Sigmoid colon (tissue), 7 donors: ENCODE measurements at places on chromosomes 16 and 17. TPM values are rescaled to one million over a fixed set of nuclear protein-coding genes. Genes with fewer than 3 reads are reported as not detected.

The KIF19 gene
- 0.60 TPM for polyA plus RNA-seq

- DNase-seq, result no peak
These were observed 22.6 kb upstream of the KIFC3 start for GRCh38 chr16:57824888-57825287.

DNA sequence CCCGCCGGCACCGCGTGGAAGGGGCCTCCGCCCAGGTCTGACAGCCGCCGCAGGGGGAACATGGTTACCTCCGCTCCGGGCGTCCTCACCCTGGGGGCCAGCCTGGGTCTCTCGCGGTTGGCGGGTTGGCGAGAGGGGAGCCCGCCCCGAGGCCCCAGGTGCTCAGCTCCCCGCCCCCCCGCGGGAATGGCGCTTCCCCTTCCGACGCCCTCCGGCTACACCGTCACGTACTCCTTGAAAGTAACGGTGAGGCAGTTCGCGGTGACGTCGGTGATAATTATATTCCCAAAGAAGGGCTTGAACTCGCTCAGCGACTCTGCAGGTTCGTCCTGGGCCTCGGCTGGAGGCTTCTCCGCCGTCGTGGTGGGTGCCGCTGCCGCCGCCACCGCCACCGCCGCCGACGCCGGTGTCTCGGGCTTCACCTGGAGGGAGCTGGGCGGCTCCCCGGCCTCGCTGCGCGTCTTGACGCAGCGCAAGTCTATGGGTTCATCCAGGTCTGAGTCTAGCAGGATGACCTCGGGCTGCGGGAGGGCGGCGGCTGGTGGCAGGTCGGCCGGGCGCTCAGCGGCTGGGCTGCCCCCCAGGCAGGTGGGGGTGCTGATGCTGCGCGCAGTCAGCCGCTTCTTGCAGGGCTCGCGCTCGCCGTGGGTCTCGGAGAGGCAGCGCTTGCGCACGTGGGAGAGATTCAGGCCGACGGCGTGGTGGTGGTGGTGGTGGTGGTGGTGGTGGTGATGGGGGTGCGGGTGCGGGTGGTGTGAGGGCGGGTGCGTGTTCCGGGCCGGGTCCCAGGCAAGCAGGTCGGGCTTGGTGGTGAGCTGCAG is 5.3 kb downstream of the CBX4 start:
- DNase-seq, result no peak

The PPY gene
- polyA plus RNA-seq, result not detected

The PYY gene
- polyA plus RNA-seq, result 185 TPM

The TEX14 gene
- 0.09 TPM for polyA plus RNA-seq

- no peak for DNase-seq
These were observed 166.8 kb downstream of the MAP2K6 start for GRCh38 chr17:69581061-69581961.

DNA sequence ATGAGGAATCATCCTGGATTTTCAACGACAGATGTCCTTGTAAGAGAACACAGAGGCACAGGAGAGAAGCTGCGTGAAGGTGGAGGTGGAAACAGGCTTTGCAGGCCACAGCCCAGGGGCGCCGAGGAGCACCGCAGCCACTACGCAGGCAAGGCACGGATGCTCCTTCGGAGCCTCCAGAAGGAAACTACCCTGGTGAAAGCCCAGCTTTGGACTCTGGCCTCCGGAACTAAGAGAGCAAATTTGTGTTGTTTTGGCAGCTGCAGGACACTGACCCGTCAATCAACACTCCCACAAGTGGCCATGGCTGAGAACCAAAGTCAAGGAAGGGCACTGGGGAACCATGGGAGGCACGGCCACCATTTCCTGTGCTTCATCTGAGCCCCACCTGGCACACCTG is 3.4 kb downstream of the ARL16 start:
- no peak for DNase-seq

- DNase-seq, result no peak
These were observed 606 bp upstream of the ZBTB4 start for GRCh38 chr17:7480089-7480384.

GRCh38 chr17:4593021-4593421 is 8.7 kb downstream of the SMTNL2 start:
- DNase-seq, result no peak
